ENCODE measurements at places on chromosomes 5 and 9.

DNA sequence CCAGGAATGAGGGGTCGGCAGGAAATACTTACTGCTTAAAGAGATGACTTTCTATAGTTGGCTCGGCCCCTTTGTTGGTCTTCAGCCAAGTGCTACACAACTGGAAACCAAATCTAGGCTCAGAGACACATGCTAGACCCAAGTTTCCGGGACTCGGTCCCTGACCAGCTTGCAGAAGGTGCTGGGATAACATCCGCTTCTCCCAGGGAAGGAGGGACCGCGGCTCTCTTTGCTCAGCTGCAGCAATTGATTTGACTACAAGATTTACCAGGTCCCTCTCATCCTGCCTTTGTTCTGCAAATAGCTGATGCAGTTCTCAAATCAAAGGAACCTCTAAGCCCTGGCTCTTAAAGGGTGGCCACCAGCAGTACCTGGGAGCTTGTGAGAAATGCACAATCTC is 314.7 kb downstream of the MLLT3 start:
- no peak for DNase-seq

DNA sequence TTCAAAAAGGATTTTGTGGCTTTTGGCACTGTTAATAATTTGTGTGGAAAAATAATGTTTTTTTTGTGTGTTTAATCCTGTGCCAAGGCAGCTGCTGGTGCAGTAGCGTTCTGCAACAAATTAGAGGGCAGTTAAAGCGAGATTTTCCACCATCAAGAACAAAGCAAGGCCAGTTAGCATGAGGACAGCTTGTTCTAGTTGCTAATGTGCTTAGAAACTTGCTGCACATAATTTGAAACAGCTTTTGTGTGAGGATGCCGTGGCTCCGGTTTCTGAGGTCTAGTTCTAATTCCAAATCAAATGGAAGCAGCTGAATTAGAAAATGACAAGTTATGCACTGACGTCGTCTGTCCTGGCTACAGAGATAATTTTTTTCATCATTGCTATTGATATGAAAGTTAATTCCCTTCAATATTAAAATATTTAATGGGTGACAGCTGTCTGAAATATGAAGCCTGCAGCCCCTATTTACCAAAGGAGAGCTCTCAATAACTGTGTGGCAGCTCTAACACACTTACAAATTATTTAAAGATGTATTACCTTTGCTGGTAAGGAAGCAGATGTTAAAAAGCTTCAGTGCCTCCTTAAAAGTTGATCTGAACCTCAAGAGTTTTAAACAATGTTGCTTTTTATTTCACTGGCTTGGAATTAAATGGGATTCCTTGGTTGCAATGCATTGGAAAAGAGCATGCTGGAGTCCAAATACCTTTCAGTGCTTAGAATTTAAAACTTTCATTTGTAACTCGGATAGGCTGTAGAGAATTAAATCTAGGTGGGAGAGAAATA is 128.6 kb downstream of the SPATA31D1 start:
- DNase-seq = peak; percentile 43

GRCh38 chr5:172395483-172395882 is 58.8 kb downstream of the SH3PXD2B start:
- no peak for DNase-seq

DNA sequence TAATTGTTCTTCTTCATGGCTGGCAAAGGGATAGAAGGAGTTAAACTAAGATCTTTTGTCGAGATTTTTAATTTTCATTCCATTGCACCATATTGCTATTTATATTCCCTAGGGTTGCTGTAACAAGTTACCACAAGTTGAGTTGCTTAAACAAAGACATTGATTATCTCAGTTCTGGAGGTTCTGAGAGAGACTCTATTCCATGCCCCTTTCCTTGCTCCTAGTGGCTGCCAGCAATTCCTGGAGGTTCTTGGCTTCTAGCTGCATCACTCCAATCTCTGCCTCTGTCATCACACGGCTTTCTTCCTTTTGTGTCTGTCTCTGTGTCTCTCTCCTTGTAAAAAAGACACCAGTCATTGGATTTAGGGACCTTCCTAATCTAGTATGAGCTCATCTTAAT is 136.6 kb upstream of the DAB2 start:
- no peak for DNase-seq

DNA sequence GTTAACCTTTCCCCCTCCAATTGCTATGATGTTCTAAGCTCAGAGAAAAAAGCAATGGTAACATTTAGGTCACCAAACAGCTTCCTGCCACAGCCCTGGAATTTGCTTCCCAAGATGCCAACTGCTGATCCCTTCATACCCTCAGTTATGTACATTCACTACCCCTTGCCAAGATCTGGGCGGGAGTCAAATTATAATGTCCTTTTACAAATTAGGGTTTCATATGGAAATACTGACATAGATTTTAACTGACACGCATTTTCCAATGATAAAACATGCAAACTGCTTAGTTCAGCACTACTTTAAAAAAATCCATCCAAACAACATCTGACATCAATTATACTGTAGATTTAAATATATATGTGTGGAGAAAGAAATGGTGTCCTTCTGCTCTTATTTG is 5.0 kb downstream of the LOX start:
- no peak for DNase-seq

- DNase-seq = no peak
These were observed 64.0 kb upstream of the RANBP6 start for GRCh38 chr9:6079386-6079785.

DNA sequence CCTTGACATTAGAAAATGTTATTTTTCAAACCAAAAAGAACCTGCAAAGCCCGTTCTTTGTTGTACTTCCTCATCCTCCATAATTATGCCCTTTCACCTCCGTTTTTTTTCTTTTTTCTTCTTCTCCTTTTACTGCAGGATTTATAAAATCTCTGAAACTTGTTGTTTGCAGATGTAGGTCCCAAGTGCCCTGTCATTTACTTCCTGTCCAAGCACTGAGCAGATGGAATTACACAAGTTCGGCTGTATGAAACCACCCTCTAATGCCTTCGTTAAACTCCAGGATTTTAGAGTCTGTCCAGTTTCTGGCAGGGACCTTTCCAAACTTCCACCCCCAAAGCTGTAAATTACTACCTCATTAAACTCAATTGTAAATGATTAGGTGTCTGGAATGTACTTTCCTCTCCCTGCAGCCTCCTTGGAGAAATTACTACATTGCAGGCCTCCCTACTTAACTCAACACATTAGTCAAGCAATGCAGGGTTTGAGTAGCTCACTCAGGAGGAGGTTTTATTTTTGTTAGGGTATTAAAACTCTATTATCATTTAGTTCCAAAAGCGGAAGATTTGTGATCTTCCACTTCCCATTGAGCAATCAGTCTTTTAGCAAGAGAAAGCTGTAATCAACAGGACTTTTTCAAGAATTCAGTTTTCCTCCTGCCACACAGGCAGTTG is 125.6 kb upstream of the LPAR1 start:
- DNase-seq = no peak

DNA sequence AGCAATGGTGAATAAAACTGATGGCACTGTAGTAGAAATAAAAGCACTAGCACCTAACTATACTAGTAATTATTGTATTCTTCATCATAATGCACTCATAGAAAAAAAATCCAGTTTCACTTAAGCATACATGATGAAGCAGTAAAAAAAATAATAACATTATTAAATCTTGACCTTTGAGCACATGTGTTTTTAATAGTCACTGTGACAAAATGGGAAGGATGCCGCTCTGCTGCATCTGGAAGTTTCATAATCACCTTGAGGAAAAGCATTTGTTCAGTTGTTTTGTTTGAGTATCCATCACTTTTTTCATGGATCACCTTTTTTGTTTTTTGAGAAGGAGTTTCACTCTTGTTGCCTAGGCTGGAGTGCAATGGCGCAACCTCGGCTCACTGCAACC is 13.2 kb downstream of the OR2K2 start:
- no peak for DNase-seq

GRCh38 chr9:97487107-97487506 is 14.4 kb upstream of the TMOD1 start:
- DNase-seq = no peak

GRCh38 chr9:108850293-108850897 is 5.4 kb downstream of the ACTL7B start:
- no peak for DNase-seq

DNA sequence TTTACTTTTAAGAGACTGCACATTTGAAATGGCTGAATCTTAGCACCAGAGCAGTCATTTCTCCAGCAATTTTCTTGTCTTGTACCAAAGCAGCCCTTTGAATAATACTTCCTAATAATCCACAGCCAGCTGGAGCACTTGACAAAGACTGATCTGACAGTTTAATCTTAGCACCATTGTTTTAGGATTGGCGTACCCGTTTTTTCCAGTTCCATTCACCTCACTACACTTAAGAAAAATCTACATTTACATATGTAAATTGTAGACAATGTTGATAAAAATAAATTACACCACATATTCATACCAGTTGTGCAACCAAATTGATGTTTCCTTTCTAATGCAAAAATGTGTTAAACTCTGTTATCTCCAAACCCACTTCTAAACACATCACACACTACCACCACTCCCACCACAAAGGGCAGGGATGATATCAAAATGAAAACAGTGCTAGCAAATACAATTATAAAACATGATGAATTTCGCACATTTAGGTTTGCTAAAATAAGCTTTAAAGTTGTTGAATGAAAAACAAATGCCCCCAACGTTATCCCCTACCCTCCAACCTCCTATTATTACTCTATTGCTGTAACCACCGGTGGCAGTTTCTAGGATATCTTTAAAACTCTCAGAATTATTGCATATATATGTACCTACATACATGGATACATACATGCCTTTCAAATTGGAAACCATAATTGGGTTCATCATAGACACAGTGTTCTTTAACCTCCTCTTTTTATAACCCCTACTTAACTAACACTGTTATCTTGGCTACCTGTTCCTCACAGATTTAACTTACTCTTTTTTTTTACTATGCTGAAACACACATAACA is 21.5 kb downstream of the SERINC5 start:
- no peak for DNase-seq

GRCh38 chr9:98302938-98303632 is 47.6 kb upstream of the TBC1D2 start:
- DNase-seq = no peak

DNA sequence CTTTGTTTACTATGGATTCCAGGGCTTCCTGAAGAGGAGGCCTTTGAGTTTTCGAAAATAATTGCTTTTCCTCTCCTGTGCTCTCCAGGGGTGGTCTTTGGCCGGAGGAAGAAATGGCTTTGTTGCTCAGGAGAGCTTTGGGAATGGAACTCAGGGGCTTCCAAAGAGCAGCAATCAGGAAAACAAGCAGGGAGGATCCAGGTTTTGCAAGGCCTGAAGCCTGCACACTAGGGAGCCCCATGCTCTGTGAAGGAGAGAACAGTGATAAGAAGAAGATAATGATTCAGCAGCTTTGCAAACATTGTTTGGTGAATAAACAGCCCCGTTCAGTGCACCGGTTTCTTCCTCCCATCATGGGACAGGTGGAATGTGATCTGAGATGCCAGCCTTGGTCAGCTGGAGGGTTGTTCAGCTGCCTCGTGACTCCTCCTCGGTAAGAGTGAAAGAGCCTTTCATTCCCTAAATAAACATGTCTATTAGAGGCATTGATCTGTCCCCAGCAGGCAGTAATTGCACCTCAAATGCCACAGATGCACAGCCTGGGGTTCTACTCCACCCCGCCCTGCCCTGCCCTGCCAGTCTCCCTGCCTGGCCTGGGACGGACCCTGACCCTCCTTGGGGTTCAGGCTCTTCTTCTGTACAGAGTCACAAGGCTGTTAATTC is 11.5 kb upstream of the ALDH1B1 start:
- no peak for DNase-seq

- DNase-seq = no peak
These were observed 24.5 kb downstream of the PTGES2 start for GRCh38 chr9:128102861-128103588.

DNA sequence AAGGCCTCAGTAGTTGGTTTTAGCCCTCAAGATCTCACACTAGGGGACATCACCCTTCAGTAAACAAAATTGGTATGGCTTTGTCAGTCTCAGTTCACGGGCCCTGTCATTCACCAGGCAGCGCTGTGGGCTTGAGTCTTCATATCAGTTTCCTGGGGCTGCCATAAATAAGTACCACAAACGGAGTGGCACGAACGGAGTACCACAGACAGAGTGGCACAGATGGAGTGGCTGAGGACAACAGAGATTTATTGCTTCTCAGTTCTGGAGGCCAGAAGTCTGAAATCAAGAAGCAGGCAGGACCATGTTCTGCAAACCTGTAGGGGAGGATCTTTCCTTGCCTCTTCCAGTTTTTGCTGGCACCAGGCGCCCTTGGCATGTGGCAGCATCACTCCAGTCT is 37.5 kb downstream of the DYNC2I2 start:
- DNase-seq = no peak

- no peak for DNase-seq
These were observed 9.9 kb upstream of the TRIM36 start for GRCh38 chr5:115179394-115180164.

DNA sequence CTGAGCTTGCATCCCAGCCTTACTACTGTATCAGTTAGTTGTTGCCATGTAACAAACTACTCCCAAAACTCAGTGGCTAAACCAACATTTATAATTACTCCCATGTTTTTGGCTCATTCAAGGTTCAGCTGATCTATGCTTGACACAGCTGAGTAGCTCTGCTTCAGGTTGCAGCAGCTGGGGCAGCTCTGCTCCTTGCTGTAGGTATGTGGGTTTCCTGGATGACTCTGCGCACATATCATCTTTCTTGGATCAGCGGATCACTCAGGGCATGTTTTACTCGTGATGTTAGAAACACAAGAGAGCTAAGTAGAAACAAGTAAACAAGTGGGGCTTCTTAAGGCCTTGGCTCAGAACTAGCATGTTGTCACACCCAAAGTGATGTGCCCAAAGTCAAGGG is 15.1 kb downstream of the TEK start:
- DNase-seq = no peak

- DNase-seq = no peak
These were observed 944.5 kb upstream of the CTNND2 start for GRCh38 chr5:12848709-12849108.

DNA sequence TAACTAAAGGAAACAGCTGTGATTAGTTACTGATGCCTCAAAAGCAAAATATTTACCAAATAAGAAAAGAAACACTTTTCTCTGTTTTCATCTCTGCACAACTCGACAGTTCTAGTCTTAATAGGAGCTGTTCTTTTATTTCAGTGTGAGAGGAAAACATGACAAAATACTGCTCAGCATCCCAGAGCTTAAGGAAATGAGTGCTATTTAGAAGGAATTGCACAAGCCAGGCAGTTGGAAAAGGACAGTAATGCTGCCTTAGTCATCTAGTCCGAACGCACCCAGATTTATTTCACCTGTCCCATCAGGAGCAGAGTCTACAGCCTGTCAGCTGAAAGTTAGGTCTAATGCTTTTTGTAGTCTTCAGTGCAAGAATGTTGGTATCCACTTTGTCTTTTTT is 12.3 kb downstream of the ZCCHC9 start:
- no peak for DNase-seq
